ENCODE measurements at places on chromosomes 4 and X. TPM values are rescaled to one million over a fixed set of nuclear protein-coding genes. Genes with fewer than 3 reads are reported as not detected.

GRCh38 chrX:22538580-22538979 lies 265.9 kb downstream of the CBLL2 start:
- no peak for DNase-seq

- no peak for DNase-seq
These were observed 104.3 kb downstream of the DCTD start for GRCh38 chr4:182812916-182813315.

DNA sequence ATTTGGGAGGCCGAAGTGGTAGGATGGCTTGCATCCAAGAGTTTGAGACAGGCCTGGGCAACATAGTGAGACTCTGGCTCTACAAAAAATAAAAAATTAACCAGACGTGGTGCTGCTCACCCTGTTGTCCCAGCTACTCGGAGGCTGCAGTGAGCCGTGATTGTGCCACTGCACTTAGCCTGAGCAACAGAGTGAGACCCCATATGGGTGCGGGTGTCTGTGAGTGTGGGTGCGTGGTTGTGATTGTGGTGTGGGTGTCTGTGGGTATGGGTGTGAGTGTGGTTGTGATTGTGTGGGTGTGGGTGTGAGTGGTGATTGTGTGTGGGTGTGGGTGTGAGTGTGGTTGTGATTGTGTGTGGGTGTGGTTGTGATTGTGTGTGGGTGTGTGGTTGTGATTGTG lies 114.6 kb downstream of the UBE2K start:
- no peak for DNase-seq

The NRK gene
- 0.53 TPM for total RNA-seq

The POF1B gene
- total RNA-seq, result 0.12 TPM

DNA sequence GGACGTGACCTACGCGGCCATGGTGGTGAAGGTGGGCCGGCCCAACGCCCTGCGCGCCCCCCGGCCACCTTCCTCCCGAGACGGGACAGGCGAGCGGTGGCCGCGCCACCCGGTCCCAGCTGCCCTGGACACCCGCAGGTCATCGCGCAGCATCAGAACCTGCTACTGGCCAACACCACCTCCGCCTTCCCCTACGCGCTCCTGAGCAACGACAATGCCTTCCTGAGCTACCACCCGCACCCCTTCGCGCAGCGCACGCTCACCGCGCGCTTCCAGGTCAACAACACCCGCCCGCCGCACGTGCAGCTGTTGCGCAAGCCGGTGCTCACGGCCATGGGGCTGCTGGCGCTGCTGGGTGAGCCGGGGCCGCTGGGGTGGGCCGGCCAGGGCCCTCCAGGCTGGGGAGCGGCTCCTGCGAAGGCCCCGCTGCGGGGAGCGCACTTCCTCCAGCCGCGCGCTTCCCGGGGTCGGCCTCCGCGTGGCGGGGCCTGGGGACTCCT lies 9.0 kb upstream of the SLC26A1 start:
- DNase-seq, result peak; percentile 61

The DCAF8L2 gene
- total RNA-seq, result not detected

GRCh38 chr4:53951414-53951813 lies 113.0 kb downstream of the CHIC2 start:
- DNase-seq, result no peak

GRCh38 chr4:70838204-70838603 lies 1.5 kb downstream of the GRSF1 start:
- DNase-seq, result no peak

The AMTN gene
- not detected for total RNA-seq

- DNase-seq, result no peak
These were observed 240.2 kb downstream of the ADGRL3 start for GRCh38 chr4:61440321-61440720.

GRCh38 chr4:153156263-153156662 lies 48.0 kb upstream of the TRIM2 start:
- peak; percentile 22 for DNase-seq

GRCh38 chrX:71671043-71671780 lies 3.9 kb downstream of the LOC101059915 start:
- peak; percentile 52 for DNase-seq

All from cardiac muscle cell (in vitro differentiated cells and primary cell).